Activated CD4-positive, alpha-beta memory T cell treated with anti-CD3 and anti-CD28 coated beads for 36 hours (primary cell): ENCODE measurements at places on chromosomes 7 and 10. TPM values are rescaled to one million over a fixed set of nuclear protein-coding genes. Genes with fewer than 3 reads are reported as not detected.

DNA sequence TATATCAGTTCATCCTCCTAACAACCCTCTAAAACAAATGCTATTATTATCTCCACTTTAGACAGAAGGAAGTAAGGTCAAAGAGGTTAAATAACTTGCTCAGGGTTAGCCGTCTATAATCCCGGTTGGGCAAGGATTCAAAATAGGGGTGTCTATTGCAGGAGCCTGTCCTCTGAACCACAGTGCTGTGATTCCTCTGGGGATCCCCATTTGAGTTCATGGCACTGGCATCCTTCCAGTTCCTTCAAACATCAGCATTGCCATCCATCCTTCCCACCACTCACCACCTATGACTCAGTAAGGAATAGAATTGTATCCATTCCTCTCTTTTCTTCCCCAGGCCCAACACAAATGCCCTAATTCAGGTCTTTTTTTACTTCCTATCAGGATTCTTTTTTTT lies 25.6 kb downstream of the HPS6 start:
- no peak for DNase-seq

The SLC18A2 gene
- not detected for total RNA-seq

DNA sequence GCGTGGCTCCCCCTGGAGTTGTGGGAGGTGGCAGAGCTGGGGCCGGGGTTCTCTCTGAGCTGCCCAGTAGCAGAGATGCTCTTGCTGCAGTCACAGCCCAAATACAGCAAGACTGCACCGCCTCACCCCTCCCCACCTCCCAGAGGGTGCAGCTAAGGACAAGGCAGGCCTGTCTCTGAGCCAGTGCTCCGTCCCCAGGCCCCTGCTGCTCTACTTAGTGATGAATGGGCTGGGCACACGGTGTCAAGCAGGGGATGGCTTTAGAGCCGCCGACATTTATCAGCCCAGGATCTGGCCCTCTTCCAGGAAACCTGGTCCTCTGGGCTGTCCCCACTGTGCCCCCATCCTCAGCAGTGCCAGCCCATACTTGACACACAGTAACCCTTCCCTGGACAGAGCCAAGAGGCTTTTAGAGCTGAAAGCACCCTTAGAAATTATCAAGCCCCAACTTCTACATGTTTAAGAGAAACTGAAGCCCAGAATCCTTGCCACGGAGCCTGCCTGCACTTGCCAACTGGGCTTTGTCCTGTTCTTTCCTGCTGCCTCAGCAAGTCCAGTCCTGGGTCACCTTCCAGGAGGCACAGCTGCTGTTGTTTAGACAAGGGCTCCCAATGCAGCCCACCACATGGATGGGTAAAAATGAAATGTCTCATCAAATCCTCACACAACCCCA lies 137.1 kb upstream of the UNC5B start:
- DNase-seq = no peak

GRCh38 chr10:82867056-82867455 lies 992.1 kb downstream of the NRG3 start:
- no peak for DNase-seq

GRCh38 chr10:62437696-62438095 lies 63.5 kb downstream of the ZNF365 start:
- no peak for DNase-seq

- DNase-seq = no peak
Observed at GRCh38 chr7:86199881-86200614, 443.7 kb upstream of the GRM3 start.

The DENND2A gene
- not detected for total RNA-seq

The KCNIP2 gene
- total RNA-seq = 1.4 TPM

GRCh38 chr10:86349940-86350630 lies 16.5 kb downstream of the GRID1 start:
- DNase-seq = no peak

The NACAD gene
- 0.10 TPM for total RNA-seq

The FAM25C gene
- total RNA-seq = not detected
